ENCODE measurements at places on chromosomes 7 and 10.

- no peak for DNase-seq
These were observed 23.0 kb upstream of the EGFR start for GRCh38 chr7:54995610-54996363.

DNA sequence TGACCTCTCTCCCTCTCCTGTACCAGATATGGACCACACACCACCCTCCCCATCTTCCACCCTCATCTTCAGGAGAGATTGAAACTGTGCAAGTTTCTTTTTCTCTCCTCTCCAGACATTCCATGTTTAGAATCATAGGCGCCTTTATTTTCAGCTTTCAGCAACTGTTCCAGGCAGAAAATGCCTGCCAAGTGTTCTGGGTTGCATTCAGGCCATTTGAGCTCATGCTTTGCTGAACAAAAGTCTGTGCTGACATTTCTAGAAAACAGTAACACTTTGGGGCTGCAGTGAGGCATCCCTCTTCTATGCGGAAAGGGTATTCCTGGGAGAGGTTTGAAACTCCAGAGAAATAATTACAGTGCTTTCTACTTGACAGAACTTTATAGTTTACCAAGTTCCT is 361.7 kb downstream of the GPAM start:
- DNase-seq: no peak

DNA sequence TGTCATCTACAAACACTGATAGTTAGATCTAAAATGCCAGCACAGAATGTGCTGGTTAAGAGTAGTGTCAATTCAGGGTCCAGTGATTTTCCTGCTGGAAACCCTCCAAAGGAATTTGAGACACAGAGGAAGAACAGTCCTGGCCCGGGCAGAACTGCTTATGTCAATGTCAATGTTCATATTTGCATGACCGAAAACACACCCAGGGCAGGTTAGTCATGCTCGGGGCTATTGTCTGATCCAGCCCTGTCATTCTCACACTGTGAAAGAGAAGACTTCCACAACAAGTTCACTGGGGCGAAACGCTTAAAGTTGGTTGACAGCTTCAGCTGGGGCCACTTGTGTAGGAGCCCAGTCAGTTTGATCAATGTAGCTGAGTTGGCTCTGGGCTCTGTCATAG is 139.3 kb downstream of the C1GALT1 start:
- no peak for DNase-seq

DNA sequence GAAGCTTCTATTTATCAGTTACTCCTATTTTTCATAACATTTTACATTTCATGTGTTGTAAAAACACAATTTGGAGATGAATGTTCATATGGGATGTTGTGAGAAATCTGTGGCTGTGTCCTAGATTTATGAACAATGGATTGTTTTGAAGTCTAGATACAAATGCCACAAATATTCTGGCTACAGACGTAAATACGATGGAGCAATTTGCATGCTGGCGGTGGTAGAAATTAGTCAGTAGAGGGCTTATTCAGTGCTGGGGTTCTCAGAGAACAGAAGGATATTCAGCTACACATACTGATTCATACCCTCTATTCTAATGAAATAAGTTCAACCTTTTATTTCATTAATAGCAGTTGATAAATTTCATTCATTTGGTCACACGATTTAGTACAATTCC is 48.8 kb downstream of the PLPP4 start:
- no peak for DNase-seq

DNA sequence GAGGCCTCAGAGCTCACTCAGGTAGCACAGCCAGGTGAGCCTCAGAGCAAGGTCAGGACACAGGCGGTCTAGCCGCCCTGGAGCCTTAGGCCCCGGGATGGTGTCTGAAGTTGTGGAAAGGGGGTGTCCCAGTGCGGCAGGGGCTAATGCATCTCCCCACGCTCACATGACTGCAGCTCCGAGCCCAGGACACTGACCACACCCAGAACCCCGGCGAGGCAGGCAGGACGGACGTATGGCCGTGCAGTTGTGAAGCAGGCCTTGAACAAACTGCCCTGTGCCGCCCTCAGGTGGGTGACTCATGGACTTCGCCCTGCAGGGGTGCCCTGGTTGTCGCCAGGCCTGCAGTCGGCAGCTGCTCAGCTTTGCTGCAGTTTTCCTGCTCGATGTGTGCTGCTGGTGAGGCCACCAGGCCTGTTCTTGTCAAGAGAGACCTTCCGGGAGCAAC is 5.0 kb upstream of the PRKAR1B start:
- DNase-seq: peak; percentile 34

- DNase-seq: no peak
These were observed 5.9 kb upstream of the LFNG start for GRCh38 chr7:2513702-2514101.

DNA sequence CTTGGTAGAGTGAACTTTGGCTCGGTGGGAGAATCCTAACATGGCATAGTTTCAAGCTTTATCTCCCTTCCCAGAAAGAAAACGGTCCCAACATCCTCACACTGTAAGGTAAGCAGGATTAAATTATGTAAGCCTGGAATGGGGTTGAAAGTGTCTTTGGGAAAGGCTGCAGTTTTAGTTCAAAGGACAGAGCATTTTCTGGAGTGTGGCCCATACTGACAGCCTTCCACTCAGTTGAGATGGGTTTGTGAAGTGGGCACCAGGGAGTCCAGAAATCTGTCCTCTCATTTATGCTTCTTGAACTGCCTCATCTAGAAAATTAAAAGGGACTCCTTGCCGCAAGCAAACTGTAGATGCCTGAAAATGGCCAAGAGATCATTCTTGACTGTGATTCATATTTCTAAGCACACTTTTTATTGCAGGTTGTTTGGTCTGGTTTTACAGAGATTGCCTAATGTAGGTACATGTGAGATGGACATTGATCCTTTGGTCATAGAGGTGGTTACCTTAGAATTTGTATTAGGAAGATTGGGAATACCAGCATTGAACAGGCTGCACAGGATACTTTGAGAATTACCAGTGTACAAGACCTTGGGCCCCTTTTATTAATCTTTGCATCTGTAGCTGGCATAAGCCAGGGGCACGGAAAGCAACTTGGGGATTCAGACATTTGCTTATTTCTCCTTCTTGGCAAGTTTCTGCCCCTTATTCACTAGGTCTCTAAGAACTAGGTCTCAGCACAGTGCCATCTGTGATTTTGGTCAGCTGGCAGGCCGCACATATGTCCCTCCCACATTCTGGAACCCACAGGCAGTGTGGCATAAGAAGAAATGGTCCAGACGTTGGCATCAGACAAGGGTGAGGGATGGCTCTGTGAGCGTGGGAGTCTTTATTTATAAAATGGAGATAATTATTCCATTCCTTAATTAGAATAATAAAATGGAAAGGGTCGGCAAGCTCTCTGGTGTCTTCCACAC is 125.9 kb downstream of the GLCCI1 start:
- no peak for DNase-seq

DNA sequence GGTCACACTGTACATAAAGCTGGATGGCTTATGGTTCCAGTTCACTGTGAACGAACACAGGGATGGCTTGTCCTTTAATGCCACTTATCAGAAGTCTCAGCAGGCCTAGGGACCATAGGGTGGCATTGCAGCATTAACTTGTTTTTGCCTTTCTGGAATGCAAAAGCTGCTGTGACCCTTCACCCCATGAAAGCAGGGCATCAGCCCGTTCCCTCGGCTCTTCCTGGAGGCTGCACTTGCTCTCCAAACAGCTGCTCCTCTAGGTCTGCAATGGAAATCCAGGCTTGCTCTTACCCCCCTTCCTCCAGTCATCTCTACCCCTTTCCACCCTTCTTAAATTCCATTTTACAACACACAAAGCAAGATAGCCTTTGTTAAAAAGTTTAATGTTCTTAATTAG is 17.9 kb upstream of the NEUROD6 start:
- DNase-seq: no peak

DNA sequence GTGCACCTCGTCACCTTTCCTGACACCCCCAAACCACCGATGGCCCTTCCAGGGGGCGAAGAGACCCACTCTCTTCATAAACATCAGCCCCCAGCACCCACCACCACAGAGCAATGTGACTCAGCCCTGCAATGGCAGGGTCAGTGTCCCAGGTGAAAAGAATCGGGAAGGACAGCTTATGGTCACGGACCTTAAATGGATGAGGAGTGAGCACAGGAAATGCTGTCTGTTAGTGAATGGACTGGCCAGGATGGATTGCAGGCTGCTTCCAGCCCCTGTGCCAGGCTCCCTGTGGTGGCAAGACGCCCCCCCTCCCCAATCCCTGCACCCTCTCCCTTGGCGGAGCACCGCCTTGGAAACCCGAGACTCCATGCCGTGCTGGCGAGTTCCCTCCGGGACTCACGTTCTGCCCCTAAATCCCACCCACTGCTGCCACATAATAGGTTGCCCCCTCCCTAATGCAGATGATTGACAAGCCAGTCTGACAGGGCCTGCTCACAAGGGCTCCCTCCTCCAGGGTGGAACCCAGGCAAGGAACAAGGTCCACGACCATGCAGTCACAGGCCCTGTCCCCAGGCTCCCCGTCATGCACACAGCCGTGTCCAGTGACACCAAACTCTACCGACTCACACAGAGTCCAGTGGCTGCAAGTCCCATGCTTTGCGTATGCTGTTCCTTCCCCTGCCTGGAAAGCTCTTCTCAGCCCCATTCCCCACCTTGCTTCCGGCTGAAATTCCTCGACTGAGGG is 7.3 kb downstream of the ASB13 start:
- no peak for DNase-seq

DNA sequence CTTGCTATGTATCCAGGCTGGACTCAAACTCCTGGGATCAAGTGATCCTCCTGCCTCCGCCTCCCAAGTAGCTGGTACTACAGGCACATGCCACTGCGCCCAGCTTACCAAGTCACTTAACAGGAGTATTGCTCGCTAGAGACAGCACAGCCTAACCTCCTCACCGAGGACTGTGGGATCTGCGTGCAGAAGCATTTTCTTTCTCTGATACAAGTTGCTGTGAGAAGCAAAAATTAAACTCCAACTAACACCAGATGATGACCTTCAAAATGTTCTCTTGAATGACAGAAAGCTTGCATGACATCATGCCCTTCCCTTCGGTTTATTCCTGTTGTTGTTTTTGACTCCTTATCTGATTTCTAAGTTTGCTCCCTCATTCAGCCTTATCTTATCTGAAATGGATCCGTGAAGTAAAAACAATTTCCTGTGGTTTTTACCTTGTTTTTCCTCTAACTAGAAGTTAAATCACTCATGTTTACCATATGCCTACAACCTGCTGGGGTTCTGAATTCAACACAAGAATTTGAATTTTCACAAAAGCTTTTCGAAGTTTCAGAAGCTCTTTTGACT is 94.4 kb upstream of the KIF5B start:
- no peak for DNase-seq

GRCh38 chr10:61821153-61821552 is 80.3 kb upstream of the ARID5B start:
- DNase-seq: no peak

GRCh38 chr10:32955299-32955772 is 2.7 kb downstream of the ITGB1 start:
- no peak for DNase-seq

DNA sequence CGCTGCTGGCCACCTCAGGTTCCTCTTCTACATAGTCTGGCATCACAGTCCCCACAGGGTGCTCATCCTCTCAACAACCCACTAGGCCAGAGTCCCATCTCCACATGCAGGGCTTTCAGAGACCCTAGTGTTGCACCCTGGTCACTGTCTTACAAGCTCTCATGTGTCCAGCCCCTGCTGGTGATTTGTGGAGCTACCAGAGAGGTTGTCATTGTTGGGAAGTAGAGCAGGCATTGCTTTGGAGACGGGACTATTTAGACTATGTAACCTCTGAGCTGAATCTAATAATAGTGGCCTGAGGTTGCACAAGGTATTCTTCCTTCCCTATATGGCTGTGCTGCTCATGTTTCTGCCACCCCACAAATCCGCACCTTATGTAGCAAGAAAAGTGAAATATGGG is 135.3 kb upstream of the VWC2 start:
- no peak for DNase-seq

DNA sequence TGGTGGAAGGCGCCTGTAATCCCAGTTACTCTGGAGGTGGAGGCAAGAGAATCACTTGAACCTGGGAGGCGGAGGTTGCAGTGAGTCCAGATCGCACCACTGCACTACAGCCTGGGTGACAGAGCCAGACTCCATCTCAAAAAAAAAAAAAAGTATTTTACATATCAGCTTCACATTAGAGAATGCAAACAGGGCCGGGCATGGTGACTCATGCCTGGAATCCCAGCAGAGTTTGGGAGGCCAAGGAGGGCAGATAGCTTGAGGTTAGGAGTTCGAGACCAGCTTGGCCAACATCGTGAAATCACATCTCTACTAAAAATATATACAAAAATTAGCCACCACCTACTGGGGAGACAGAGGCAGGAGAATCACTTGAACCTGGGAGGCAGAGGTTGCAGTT is 31.6 kb downstream of the USP54 start:
- DNase-seq: no peak

- DNase-seq: no peak
These were observed 226.6 kb downstream of the PAXIP1 start for GRCh38 chr7:154776350-154776749.

GRCh38 chr10:95363303-95363912 is 72.6 kb upstream of the PDLIM1 start:
- no peak for DNase-seq

- DNase-seq: no peak
These were observed 29.1 kb upstream of the EFCAB10 start for GRCh38 chr7:105610165-105610930.

DNA sequence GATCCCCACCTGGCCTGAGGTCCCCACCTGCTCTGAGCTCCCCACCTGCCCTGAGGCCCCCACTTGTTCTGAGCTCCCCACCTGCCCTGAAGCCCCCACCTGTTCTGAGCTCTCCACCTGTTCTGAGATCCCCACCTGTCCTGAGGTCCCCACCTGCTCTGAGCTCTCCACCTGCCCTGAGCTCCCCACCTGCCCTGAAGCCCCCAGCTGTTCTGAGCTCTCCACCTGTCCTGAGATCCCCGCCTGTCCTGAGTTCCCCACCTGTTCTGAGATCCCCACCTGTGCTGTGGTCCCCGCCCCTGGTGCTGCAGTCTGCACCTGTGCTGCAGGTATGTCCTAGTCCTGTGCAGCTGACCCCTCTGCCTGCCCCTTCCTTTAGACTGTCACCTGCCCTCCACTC is 561.6 kb downstream of the TCERG1L start:
- no peak for DNase-seq

- DNase-seq: no peak
These were observed 34.5 kb downstream of the ZNF503 start for GRCh38 chr10:75367021-75367487.

DNA sequence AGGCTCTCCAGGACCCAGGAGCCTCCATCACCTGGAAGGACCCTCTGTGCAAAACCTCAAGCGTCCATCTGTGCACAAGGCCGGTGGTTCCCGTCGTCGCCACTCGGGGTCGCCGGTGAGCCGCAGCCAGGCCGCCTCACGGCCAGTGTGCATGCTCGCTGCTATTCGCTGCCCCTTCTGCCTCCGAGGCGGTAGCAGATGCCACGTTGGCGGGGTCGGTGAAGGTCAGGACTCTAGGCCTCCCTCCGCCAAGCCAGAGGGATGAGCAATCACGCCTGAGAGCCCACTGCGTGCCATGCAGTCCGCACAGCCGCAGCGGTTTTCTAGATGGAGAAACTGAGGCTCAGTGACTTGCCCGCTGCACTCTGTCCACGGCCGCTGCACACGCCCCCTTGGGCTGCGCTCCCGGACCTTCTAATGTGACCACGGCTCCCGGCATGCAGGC is 5.7 kb downstream of the UPK3B start:
- DNase-seq: no peak

- no peak for DNase-seq
These were observed 12.0 kb downstream of the INPP5F start for GRCh38 chr10:119737823-119738222.

- no peak for DNase-seq
These were observed 1.5 kb downstream of the CARD11 start for GRCh38 chr7:3041986-3042675.
